ENCODE measurements at places on chromosomes 7 and 10.

- DNase-seq, result peak; percentile 95
These were observed at the start of gene ZNF655 for GRCh38 chr7:99558306-99559174. TSS of gene ZNF655 (plus strand) at chr7:99558642. CDS start at chr7:99560560, 1,918 bp downstream.

DNA sequence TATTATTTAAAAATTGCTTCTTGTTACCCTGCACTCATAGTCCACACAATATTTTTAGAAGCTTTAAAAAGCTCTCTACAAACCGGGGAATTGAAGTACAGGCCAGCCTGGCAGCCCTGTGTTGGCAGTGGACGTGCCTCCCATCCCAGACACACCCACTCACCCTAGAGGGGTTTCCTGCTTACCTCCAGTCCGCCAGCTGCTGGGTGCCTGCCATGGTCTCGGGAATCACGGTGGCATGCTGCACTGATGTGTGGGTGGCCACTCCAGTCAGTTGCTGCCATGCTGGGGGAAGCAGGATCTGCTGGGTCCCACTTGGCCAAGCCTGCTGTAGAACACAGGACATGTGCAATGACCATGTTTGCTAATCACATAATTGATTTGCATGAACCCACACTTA is 80.4 kb downstream of the CLEC2L start:
- no peak for DNase-seq

- no peak for DNase-seq
These were observed 43.8 kb upstream of the PRKG1 start for GRCh38 chr10:51030480-51030879.

GRCh38 chr7:150566123-150566522 is 1.1 kb upstream of the GIMAP4 start:
- no peak for DNase-seq

DNA sequence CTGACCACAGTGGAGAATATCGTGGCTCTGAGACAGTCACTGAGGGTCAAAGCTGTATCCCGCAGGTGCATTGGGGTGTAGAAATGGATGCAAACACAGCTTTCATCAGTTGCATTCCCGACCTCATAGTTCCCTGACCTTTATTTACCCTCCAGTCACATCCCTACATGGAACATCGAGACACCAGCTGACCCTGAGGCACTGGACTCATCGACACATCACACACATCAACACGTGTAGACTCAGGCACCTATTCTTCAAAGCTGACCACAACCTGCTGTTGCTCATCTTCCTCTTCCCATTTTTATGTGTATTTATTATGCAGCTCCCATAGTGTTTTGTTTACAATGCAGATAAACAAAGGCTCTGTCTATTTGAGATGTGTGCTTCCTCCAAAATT is 396.9 kb upstream of the NRP1 start:
- no peak for DNase-seq

DNA sequence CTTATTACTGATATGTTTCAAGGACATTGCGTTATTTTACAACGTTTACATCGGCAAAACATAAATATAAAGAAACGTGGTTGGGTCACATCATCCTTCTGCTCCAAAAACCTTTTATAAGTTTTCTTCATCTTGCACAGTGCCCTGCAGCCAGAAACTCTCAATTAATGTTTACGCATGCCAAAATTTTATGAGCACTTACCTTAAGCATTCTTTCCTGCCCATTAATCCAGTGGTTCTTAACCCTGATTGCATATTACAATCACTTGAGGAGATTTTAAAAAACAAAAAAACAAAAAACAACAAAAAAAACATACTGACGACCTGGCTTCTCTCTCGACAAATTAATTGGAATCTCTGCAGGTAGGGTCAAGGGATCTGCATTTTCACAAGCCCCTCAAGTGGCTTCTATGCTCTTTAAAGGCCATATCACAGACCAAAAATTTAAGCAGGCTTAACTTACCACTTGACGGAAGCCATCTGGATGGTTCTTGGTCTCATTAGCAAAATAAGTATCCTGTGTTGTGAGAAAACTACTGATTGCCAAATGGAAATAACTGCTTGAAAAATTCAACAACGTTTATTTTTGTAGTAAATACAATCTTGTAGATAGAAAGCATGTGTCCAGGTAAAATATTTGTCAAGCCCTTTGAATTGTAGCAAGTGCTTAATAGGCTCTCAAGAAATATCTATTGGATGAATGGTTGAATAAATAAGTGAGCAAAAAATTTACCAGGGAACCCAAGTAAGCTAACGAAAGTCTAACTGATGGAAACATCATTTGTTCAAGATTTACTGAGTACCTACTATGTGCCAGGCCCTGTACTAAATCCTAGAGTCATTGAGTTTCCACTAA is 30.9 kb upstream of the SLC16A12 start:
- peak; percentile 90 for DNase-seq

GRCh38 chr10:132739225-132739613 is 46.7 kb downstream of the NKX6-2 start:
- no peak for DNase-seq

DNA sequence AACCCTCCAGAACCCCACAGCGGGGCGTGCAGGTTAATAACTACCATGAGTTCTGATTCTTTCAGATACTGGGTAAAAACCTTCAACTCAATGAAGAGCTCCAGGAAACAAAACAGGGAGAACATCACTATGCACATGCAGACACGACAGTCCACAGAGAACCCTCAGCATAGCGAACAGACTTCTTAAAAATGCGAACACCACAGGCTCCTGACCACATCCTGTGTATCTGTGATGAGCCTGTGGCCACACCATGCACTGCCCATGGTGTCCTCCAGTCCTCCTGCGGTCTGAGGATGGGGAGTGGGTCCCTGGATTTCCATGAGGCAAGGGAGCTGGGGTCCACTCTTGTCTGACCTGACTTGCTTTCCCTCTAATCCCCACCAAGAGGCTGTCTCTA is 107.2 kb downstream of the COBL start:
- DNase-seq, result no peak

DNA sequence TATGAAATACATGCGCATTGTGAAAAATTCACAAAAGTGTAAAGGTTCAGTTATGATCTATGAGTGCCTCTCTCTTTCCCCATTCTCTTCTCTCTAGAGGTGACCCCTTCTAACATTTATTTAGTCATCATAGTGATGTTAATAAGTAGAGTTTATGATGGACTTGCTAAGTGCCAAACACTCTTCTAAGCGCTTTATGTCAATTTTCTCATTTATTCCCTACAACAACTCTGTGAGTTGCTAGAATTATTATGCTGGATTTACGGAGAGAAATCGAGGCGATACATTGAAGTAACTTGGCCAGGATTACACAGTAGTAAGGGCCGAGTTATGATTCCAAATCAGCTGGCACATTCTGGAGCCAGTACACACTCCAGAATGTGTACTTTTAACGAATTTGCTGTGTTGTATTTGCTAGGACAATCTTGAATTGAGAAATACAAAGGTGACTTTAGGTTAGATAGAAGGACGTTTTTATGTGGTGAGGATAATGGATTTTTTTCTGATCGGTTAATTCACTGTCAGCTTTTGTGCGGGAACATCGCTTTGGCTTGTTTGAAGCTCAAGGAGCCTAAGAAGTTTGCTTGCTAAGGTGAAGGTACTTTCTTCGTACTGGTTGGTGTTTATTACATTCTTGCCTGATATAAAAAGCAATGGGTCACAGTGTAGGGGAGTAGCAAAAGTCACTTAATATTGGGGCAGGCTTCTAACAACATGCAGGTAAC is 1.4 kb downstream of the ATRNL1 start:
- DNase-seq, result no peak

- peak; percentile 92 for DNase-seq
These were observed 39.4 kb upstream of the PHF14 start for GRCh38 chr7:10934292-10934691.

- DNase-seq, result peak; percentile 51
These were observed 5.9 kb downstream of the SLIT1 start for GRCh38 chr10:97179731-97180362.

- DNase-seq, result no peak
These were observed 31.2 kb downstream of the GRK5 start for GRCh38 chr10:119238577-119238976.

- DNase-seq, result peak; percentile 24
These were observed 94.3 kb upstream of the PDE1C start for GRCh38 chr7:32164341-32164996.

DNA sequence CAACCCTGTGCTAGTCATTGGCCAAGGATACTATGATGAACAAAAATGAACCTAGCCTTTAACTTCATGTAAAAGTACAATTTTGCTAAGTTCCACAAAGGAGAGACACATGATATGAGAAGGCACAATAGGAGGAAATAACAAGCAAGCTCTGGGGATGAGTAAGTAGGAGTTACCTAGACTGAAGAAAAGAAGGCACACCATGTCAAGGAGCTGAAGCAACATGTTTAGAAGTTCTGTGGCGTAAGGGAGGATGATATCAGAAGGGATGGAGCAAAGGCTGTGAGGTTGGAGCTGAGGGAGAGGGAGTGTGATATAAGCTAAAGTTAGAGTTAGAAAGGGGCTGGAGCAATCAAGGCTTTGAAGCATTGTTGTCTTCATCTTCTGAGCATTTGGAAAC is 25.6 kb downstream of the KIFBP start:
- DNase-seq, result no peak

DNA sequence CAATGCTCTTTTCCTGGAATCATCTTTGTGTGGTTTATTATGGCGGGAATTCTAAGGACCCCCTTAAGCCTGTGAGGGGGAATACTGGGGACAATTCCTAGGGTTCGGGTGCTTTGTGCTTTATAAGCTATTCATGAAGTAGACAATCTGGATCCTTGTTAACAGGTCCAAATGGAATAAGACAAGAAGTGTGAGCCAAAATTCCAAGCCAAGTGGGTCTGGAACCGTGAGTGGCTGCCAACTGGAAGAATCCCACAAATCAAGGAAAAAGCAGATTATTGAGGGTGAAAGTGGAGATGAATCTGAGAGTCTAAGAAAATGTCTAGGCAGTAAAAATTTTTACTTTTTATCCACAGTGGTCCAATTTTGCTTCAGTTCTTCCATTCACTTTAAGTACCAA is 136.8 kb downstream of the MDFIC start:
- DNase-seq, result peak; percentile 26
